NCI-H187 treated with DMSO at 0.1 percent for 48 hours (cell line): ENCODE measurements at places on chromosomes 12 and 14.

GRCh38 chr14:55317542-55318306 is 46.5 kb downstream of the FBXO34 start:
- DNase-seq = no peak

DNA sequence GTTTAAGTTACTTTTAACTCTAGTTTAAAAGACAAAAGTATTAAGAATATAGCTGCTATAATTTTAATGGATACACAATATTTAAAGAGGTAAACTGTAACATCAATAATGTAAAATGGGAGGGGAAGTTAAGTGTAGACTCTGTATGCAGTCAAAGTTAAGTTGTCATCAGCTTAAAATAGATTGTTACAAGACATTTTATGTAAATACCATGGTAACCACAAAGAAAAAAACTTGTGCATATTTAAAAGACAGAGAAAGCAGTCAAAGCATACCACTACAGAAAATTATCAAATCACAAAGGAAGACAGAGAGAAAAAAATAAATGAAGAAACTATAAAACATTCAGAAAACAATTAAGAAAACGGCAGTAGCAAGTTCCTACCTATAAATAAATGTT is 73.3 kb downstream of the CEP128 start:
- no peak for DNase-seq

GRCh38 chr14:66638689-66639088 is 130.7 kb downstream of the GPHN start:
- no peak for DNase-seq

GRCh38 chr12:49357103-49357678 is 10.1 kb upstream of the SPATS2 start:
- DNase-seq = no peak
